ENCODE measurements at places on chromosomes 12 and 14.

DNA sequence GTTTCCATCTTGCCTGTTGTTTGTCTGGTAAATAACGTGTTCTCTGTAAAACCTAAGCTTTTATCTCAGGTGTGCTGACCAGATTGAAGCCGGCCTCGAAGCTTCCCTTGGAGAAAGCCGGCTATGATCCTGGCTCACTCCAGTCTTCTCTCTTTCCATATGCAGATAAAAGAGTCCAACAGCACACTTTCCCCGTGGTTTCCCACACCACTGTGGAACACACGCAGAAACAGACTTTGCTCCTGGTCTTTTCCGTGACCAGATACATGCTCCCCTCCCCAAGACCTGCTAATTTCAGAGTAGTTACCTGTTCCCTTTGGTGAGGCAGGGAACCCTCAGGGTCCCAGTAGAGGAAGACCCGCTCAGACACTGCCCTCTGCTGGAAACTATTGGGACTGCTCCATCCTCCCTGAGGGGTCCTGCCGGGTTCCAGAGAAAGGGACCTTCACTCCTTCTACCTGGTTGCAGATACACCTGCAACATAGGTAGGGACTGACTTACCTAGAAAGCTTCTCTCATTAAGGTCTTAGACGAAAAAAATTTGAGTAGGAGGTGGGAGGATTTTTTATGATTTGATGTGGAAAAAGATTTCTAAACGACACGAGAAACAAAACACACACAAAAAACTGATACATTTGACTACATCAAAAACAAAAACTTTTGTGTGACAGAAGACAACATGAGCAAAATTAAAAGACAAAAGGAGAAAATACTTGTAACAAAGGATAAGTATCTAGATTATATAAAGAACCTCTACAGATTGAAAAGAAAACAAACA lies 415.4 kb upstream of the CCDC196 start:
- peak; percentile 72 for DNase-seq

GRCh38 chr12:120012067-120012621 lies 23.1 kb downstream of the BICDL1 start:
- peak; percentile 72 for DNase-seq

DNA sequence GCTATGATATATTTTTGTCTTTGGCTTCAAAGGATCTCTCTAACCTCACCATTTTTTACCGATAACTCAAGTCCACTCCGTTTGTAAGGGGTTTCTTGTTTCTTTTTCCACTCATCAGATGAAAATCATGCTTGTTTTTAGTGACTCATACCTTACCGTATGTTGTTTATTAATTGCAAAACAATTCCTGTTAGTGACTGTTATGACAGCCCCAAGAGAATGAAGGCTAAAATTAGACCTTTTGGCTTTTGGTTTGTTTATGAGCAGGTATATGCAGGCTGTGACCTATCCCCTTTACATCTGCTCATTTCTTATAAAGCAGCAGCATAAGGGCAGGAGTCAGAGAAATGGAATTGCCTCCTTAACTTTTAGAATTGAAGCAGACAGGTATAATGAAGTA lies 319.8 kb downstream of the CEP128 start:
- no peak for DNase-seq

DNA sequence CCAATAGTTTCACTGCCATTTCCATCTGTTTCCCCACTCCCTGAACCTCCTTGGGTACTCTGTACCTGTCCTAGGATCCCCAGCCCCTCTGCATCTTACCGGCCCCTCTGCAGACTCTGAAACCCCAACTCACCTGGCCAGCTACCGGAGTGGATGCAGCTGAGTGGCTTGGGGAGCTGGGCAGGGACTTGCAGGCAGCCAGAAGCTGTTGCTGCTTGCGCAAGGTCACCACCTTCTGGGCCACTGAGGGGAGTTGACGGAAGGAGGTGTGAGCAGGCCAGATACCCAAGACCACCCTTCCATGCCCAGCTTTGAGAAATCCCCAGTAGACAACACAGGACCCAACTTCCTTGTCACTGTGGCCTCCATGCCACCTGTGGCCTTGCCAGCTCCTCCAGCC lies 6.3 kb downstream of the AGAP2 start:
- DNase-seq: no peak

DNA sequence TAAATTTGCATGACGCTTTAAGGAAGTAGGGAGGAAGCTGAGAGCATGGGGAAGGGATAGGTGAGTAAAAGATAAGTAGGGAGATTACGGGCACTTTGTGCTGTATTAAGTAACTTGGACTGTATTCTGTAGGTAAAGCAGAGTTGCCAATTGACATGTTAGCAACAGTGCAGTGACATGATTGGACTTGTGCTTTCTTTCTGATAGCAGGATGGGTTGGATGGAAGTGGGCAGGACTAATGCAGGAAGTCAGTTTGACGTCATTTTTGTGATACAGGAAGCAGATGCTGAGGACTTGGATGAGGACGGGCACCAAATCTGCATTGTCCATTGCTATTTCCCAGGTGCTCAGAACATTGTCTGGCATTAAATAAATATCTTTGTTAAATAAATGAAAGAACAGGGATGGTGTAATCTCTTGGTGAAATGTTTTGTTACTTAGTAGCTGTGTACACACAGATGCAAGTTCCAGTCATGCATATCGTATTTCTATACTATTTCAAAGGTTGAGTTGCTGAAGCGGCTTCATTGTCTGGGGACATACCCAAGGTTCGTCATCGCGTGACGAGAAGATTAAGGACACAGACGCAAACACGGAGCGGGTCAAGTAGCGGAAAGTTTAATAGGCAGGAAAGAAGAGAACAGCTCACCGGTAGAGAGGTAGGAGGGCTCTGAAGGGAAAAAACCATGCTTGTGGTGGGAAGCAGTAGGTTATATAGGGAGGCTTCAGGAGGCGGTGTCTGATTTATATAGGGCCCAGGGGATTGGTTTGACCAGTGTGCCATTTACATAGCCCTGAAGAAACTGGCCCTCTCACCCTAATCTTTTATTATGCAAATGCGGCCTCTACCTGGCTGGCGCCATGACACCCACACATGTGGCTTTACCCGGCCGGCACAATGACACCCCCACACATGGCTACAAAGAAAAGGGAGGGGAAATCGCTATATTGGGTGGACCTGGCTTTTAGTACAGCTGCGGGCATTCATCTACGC lies 30.7 kb downstream of the GUCY2C start:
- no peak for DNase-seq

- no peak for DNase-seq
These were observed 97.4 kb downstream of the PLXNC1 start for GRCh38 chr12:94245631-94246383.

- DNase-seq: no peak
These were observed 43.8 kb downstream of the CCNK start for GRCh38 chr14:99524804-99525698.

GRCh38 chr12:123388951-123389559 lies 5.1 kb downstream of the KMT5A start:
- no peak for DNase-seq

DNA sequence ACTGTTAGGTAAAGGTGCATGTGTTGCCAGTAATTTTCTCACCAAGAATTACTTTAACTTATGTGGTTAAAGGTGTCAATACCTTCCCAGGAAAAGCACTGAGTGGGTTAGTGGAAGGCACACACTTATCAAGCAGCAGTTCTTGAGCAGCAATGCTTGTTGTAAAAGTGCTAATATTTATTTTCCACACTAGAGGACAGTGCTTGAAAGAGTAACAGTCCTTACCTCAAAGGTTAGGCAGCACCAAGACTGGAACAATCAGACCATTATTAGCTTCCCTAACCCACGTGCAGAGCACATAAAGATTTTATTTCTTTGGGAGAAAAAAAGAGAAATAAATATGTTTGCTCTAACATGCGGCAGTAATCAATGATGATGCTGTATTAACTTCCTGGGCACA lies 48.8 kb upstream of the KRR1 start:
- DNase-seq: no peak

- DNase-seq: no peak
These were observed 54.1 kb downstream of the ADIPOR2 start for GRCh38 chr12:1744932-1745331.

GRCh38 chr14:65753061-65753460 lies 340.5 kb downstream of the FUT8 start:
- DNase-seq: no peak

DNA sequence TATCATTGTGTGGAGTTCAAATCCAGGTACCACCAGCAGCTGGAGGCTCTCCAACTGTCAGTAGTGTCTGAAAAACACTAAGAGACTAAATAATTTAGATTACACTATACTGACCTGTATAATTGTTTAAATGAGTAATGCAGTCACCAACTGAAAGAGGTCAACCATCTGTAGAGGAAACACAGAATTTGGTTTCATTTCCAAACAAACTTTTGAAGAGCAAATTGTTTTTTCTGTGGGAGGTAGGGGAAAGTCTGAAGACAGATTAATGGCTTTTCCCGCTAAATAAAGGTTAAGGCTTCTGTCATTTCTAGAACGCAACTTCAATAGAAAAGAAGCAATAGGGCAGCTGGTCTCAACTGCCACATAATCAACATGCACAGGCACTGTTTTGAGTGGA lies 462.6 kb downstream of the PRKD1 start:
- DNase-seq: no peak
